ENCODE measurements at places on chromosomes 6 and 20.
A peak's percentile ranks its signal among the peaks of the same experiment; 100 is the strongest.

DNA sequence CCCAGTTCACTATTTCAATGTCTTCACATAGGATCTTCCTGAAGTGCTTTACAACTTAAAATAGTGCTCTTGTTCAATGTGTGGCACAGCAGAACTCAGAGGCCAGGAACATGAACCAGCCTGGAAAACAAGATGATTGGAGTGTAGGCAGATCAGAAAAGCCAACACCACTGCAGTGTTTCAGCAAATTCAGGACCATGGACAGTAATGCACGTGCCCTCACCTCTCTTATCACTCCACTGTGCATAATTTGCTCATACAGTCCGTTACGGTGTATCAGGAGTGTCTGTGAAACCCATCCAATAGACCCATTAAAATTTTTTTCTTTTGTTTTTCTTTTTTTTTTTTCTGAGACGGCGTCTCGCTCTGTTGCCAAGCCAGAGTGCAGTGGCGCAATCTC lies 27.6 kb upstream of the HACE1 start:
- DNase-seq, result peak; percentile 26

- no peak for DNase-seq
Measured at GRCh38 chr6:52994031-52994838, 849 bp downstream of the GSTA4 start.

DNA sequence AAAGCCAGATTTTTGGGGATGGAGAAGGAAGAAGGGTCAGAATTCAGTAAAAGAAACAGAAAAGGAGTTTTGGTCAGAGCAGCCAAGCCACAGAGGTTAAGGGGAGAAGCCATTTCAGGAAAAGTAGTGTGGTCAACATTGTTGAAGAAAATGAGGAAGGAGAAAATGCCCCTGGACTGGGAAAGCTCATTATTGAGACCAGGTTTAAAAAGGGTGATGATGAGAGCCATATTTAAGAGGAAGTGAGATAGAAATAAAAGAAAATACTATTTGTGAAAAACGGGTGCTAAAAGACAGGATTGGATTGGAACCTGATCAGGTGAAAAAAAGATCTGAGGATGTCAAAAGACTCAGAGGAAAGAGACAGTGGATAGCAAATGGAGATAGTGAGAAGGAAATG lies 75.8 kb downstream of the CEP162 start:
- DNase-seq, result no peak

- DNase-seq, result peak; percentile 57
Measured at GRCh38 chr20:31894980-31895675, 24.7 kb downstream of the TTLL9 start.

DNA sequence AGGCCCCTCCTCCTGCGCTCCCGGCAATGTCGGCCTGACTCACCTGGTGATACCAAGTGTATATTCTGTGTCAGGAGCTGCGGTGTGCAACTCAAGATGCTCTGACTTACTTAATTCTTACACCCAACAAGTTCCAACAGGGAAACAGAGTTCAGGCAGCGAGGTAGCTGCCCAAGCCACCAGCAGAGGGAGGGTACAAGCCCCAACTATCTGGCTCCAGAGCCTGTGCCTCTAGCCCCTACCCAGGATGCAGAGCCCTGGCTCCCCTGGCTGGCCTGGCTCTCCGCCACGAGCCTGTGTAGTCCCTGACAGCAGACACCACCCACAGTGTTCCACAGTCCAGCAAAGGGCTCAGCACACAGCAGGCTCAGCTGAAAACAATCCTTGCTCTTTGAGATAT lies 34.9 kb downstream of the C20orf203 start:
- DNase-seq, result no peak

DNA sequence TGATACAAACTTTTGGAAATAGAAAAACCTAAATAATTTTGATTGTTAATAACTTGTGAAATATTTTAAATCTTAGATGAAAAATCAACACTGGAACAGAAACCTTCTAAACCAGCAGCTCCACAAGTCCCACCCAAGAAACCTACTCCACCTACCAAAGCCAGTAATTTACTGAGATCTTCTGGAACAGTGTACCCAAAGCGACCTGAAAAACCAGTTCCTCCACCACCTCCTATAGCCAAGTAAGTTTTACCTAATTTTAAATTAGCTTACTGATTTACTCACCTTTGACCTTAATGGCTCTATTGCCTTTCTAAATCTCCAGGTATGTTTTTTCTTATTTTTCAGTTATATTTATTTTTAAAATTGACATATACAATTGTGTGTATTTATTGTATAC lies 102.6 kb upstream of the ADGRF4 start:
- DNase-seq, result no peak

DNA sequence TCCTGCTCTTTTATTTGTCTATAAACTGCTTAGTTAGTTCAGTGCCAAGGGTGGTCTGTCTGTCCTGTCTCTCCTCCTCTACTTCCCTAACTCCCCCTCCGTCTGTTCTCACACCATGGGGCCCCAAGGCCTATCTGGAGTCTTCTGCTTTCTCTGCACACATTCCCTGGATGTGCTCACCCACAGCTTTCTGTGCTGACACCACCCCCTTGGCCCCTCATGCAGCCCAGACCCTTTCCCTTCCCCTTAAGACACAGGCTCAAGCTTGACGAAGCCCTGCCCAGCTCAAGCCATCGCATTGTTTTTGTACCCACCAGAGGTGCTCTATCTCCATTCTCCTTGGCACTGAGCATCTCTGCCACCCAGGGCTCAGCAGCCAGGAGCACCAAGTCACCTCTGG lies 78.1 kb upstream of the NNAT start:
- no peak for DNase-seq

DNA sequence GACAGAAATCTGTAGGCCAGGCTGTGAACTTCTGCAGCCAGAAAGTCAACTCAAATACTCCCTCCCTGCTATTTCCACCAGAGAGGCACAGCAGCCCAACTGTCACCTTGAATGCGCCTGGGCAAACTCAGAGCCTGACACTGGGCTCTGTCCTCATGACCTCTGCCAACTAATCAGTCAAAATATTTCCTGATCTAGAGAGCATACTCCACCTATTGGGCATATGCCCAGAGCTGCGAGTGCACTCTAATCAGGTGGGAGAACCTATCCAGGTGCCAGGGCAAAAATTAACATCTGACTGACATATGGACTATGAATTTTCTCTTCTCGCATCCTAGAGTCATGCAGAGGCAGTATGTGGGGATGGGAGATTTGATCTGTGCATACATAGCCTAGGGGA lies 406.3 kb upstream of the RUNX2 start:
- no peak for DNase-seq

DNA sequence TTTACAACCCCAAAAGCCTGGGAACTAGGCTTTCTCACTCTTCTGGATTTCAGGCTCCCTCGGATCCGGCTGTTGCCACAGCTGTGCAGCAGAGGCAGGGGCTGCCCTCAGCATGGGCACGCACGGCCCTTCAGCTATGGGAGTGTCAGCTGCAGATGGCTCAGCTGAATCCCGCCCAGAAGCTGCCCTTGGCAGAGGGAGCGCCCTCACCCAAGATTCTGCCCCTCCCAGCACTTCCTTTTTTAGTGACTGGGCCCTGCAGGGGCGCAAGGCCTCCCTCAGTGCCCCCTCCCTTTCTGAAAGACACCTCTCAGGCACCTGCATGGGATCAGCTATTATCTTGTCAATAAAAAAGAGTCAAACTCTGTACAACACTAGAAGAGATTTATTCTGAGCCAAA lies 67.9 kb upstream of the THBS2 start:
- DNase-seq, result no peak

- DNase-seq, result no peak
Measured at GRCh38 chr6:126643352-126643751, 303.4 kb downstream of the CENPW start.

- DNase-seq, result no peak
Measured at GRCh38 chr6:82111114-82111513, 136.4 kb downstream of the IBTK start.

DNA sequence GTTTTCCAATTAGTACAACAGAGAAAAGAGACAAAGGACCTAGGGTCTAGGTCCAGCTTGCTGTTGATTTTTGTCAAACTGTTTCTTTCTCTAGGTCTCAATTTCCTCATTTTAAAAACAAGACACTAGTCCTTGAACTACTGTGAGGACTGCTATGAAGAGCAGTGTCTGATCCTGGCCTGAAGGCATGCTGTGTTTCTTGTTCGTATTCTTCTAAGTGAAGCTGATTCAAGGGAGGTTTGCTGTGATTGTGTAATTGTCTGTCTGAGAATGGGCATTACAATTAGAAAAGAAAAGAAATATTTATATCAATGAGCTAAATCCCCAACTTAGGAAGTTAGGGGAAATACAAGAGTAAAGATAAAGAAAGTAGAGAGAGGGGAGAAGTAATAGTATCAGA lies 228.2 kb upstream of the SUPT3H start:
- DNase-seq, result no peak

GRCh38 chr6:85498596-85499258 lies 48.8 kb downstream of the NT5E start:
- no peak for DNase-seq
